ENCODE measurements at places on chromosomes 3 and 15. TPM values are rescaled to one million over a fixed set of nuclear protein-coding genes. Genes with fewer than 3 reads are reported as not detected.

- no peak for DNase-seq
These were observed 9.8 kb upstream of the PLXND1 start for GRCh38 chr3:129616291-129616690.

- no peak for DNase-seq
These were observed 11.4 kb upstream of the IGDCC3 start for GRCh38 chr15:65389226-65389625.

GRCh38 chr3:105906836-105907235 lies 38.0 kb upstream of the CBLB start:
- DNase-seq, result peak; percentile 99

GRCh38 chr3:20510396-20510795 lies 324.4 kb upstream of the SGO1 start:
- DNase-seq, result no peak

- peak; percentile 46 for DNase-seq
These were observed 26.9 kb upstream of the ZBBX start for GRCh38 chr3:167406876-167407492.

GRCh38 chr3:118778201-118778600 lies 256.4 kb downstream of the IGSF11 start:
- no peak for DNase-seq

DNA sequence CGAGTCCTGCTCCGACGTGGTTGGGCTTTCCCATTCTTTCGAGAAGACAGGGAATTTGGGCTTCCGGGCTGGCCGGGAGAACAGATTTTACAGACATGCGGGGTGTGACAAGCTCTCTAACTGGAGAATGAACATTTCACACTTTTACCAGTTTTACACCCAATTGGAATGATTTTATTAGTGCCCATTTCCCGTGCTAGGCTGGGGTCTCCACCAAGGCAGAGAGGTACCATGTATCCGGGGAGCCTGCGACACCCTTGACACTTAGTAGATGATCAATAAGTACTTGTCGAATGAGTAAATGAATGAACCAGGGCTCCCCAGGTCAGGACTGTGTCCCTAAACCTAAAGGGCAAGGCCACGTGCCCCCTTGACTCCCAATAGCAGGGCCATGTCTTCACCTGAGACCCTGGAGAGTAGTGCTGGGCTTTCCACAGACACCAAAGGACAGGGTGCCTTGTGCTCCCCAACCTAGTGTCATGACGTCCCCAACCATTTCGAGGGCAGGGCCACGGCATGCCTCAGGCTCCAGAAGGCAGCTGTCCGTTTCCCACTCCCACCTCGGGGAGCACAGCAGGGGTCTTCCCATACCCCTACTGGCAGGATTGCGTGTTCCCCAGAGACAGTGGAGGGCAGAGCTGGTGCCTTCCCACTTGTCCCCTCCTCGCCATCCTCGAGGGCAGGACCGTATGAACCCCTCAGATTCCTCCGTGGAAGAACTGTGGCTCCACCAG lies 679 bp upstream of the MYD88 start:
- peak; percentile 17 for DNase-seq

GRCh38 chr3:50270422-50271224 lies 1.7 kb downstream of the SEMA3B start:
- no peak for DNase-seq

- DNase-seq, result no peak
These were observed 51.7 kb downstream of the OTOL1 start for GRCh38 chr3:161548301-161548700.

DNA sequence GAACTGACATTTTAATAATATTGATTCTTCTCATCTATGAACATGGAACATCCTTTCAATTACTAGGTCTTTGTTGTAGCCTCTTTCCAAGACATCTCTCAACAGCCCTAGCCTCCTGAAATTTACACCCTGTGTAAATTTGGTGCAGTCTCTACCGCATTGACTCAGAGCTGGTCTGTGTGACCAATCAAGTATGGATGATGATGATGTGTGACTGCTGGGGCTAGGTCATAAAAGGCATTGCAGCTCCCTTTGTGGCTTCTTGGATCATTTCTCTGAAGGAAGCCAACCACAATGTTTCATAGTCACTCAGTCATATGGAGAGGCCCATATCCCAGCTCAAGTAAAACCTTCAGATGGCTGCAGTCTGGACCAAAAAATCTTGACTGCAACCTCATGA lies 62.1 kb upstream of the FAM3D start:
- no peak for DNase-seq

- DNase-seq, result peak; percentile 42
These were observed 806 bp downstream of the KLHL25 start for GRCh38 chr15:85793641-85794597.

- no peak for DNase-seq
These were observed 305.6 kb upstream of the STT3B start for GRCh38 chr3:31227131-31227562.

CCR1 gene
- not detected for total RNA-seq

CILP gene
- total RNA-seq, result not detected

WDR49 gene
- 0.20 TPM for total RNA-seq

RPS27L gene
- total RNA-seq, result 300 TPM
